ENCODE measurements at places on chromosomes 16 and 17.

- peak; percentile 91 for DNase-seq
Observed at GRCh38 chr17:48048384-48049126, 396 bp downstream of the NFE2L1 start.

GRCh38 chr16:50531901-50532300 lies 16.3 kb upstream of the NKD1 start:
- DNase-seq: peak; percentile 34

DNA sequence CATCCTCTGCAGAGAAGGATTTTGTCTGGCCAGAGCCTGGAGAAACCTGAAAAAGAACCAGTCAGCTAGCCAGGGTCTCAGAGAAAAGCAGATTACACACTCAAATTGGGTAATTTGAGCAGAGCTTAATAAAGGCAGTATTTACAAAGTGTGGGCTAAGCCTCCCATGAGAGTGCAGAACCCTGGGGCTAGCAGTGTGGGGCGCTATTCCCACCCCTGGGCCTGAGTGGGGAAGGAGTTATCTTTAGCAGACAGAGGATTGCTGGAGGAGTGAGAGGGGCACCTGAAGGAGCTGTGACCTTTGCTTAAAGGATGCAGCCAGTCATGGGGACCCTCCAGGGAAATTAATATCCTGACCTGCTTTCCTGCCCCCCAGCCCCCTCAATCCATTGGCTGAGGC lies 46.2 kb downstream of the SNX20 start:
- DNase-seq: no peak

DNA sequence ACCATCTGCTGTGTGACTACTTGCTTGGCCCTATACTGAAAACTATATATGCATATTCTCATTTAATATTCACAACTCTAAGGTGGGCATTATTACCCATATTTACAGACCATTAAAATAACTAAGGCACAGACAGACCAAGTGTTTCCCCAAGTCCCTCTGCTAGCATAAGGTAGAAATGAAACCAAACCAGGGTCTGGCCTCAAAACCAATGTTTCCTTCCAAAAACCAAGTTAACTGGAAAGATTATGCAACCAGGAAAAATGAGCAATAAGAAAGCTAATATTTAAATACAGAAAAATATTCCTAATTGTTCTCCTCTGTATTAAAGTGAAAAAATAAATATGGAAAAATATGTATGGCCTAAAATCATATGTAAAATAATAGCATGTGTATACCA lies 50.1 kb downstream of the XPO6 start:
- DNase-seq: no peak

- DNase-seq: no peak
Observed at GRCh38 chr17:7845359-7846062, 9.4 kb upstream of the TMEM88 start.

DNA sequence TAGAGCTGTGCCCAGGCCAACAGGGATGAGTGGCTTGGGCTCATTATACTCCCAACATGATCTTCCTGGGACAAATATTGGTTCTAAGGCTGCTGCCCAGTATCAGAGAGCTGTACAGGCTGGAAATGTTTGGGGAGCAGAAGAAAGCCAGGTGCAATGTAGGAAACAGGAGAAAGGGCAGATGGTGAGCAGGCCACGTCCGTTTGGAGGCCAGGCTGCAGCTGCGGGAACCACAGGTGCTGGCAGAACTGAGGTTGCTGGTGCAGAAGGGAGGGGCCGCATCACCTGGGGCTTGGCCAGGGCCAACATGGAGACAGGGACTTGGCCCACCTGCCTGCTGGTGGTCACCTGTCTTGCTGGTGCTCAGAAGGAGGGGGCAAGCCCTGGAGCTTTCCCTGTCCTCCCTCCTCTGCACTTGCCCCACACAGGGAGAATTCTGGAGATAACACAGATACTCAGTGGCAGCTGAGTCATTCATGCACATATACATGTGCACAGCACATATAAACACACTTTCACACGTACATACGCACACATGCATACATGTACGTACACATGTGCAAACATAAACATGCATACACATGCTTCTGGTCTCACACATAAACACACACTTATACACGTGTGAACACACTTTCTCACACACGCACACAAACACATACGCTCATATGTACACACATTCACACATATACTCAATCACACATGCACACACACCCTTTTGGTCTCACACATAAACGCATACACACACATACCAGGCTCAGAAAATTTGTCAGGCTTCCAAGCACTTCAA lies 67.7 kb downstream of the WSCD1 start:
- no peak for DNase-seq

DNA sequence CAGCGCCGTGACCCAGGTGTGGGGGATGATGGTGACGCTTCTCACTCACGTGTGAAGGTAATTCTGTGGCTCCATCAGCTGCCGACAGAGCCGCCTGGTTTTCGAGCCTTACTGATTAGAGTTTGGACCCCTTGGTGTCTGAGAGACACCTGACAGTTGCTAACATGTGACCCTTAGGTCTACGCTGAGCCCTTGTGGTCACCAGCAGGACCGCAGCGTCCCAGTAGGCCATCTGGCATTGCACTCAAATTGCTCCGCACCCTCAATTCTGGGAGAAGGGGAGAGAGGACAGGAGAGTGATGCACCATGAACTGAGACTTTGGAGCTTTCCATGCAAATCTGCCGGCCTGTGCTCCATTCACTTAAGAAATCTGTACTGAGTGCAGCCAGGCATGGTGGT lies 2.5 kb downstream of the FLYWCH1 start:
- no peak for DNase-seq

GRCh38 chr17:17793378-17794214 lies 43.2 kb downstream of the SREBF1 start:
- no peak for DNase-seq

DNA sequence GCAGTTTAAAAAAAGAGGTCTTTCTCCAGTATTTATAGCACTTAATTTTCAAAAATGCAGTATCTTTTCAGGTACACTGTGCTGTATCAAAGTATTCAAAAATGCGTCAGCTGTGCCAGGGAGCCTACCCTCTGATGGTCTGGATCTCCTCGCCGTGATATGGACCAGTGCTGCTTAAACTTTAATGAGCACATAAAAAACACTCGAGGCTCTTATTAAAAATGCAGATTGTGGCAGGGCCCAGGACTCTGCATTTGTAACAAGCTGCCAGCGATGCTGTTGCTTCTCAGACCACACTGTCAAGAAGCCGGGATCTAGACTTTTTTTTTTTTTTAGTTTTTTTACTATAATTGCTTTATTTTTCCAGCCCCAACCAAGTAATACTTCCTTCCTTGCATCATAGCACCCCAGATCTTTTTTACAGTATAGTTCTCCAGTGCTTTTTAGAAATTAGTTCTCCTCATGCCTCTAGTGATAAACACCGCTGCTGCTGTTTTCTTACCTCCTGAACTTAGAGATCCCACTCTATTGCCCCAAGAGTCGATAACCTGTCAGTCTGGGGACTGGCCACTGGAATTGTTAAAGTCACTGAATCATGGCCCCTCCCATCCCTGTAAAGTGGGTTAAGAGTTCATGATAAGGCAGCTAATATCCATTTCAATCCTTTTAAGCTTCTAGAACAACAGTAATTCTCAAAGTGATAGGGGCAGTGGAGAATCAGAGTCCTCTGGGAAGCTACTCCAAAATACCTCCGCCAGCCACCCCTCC lies 1.6 kb upstream of the SMARCD2 start:
- DNase-seq: no peak

GRCh38 chr16:27129401-27129800 lies 62.7 kb downstream of the C16orf82 start:
- no peak for DNase-seq

DNA sequence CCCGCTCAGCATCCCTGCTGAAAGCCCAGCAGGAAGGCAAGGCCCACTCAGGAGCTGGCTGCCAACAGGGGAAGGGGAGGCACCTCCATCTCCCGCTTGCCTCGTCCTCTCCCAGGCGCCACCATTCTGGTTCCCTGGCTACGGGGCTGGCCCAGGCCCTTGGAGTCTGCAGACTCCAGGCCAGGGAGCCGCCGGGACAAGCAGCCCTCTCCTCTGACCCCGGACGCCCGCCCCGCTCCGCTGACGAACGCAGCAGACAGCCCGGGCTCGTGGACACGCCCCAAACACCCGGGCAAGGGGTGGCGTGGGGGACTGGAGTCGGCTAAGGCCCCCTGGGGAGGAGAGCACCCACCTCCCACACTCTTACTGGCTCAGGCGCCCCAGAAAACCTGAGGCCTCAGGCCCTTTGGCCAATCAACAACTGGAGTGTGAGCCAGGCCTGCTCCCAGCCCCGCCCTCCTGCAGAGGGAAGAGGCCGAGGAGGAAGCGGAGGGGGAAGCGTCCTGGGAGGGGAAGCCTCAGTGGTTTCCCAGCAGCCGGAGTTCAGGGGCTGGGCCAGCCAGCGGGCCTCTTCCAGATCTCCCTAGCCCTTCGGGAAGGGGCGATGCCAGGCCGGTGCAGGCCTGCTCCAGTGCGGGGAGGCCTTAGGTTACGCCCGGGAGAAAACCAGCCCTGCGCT lies 4.2 kb downstream of the MNT start:
- peak; percentile 94 for DNase-seq

DNA sequence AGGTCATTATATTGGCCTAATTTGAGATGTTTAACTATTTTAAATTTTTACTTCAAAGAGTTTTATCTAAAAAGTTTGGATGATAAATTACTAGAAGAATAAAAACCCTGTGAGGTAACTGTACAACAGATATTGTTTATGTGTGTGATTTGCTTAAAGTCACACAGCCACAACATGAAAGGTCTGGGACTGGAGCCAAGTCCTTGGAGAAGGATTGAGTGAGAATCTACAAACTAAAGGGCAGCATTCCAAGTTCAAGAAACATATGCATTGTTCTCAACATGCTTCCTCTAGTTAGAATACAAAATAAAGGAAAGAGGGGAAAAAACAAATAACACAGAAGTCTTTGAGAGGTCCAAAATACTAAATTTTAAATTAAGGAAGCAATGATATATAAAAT lies 131.5 kb upstream of the MON1B start:
- DNase-seq: no peak

DNA sequence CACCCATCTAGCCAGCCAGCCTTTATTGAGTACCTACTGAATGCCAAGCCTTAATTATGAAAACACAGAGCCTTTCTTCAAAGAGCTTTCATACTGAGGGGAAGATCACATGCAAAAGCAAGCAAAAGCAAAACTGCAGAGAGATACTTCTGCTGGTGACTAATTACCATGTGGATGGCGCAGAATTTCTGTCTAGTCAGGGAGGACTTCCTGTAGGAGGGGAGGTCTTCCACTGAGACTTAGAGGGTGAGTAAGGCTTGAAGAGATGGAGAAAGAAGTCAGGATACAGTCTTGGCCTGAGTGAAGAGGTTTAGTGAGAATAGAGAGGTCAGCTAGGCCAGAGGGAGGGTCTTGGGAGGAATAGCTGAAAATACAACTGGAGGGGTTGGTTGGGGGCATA lies 53.9 kb upstream of the CCL2 start:
- DNase-seq: no peak

- peak; percentile 74 for DNase-seq
Observed at GRCh38 chr17:20095336-20096080, 86.3 kb downstream of the SPECC1 start.

DNA sequence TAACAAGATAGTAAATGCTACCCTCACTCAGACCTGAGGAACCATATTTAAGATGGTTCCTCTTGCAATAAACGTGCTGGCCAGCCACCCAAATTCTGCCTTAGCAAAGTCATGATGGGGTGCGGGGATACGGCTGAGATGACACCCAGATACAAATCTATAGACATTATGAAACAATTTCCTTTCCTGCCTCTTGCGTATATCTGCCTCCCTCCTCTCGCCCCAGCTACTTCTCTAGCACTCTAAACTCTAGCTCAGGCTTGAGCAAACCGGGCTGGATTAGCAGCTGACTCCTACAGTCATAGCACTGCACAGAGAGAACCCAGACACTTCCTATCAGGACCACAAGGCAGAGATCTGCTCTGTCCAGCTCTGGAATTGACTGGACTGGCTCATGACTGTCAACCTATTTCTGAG lies 22.3 kb downstream of the CD300LF start:
- no peak for DNase-seq

DNA sequence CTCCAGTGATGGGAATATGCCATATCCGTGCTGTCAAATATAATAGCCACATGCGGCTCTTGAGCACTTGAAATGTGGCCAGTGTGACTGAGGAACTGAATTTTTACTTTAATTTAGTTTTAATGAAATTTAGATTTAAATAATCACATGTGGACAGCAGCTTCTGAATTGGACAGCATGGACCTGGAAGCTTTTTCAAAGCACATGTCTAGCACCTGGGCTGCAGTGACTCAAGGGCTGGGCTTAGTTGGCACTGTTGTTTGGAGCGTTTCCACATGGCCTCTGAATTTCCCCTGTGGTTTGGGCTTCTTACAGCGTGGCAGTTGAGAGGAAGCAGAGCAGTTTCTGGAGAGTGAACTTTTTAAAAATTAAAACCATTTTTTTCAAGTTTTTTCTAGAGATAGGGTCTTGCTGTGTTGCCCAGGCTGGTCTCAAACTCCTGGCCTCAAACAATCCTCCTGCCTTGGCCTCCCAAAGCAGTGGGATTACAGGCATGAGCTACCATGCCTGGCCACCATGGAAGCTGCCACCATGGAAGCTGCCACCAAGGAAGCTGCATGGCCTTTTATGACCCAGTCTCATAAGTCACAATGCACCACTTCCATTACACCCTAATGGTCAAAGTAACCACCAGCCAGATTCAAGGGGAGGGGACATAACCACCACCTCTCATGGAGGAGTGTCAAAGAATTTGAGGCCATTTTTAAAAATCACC lies 6.7 kb upstream of the TOB1 start:
- peak; percentile 32 for DNase-seq

DNA sequence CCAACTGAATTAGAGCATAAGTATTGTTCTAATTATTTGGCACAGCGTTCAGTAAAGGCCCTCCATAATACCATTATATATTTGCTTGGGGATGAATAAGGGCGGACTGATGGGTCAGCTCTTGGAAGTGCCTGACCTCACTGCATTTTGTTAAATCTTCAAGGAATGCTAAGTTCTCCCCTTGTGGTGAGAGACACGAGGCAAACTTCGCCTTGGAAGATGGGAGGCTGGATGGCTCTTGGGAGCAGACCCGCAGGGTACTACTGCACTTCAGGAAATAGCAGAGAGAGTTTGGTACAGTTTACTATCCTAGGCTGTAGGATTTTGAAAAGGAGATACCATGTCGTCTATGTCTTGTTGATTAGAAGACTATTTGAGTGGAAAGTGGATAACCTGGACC lies 87.0 kb upstream of the RPRML start:
- DNase-seq: no peak

DNA sequence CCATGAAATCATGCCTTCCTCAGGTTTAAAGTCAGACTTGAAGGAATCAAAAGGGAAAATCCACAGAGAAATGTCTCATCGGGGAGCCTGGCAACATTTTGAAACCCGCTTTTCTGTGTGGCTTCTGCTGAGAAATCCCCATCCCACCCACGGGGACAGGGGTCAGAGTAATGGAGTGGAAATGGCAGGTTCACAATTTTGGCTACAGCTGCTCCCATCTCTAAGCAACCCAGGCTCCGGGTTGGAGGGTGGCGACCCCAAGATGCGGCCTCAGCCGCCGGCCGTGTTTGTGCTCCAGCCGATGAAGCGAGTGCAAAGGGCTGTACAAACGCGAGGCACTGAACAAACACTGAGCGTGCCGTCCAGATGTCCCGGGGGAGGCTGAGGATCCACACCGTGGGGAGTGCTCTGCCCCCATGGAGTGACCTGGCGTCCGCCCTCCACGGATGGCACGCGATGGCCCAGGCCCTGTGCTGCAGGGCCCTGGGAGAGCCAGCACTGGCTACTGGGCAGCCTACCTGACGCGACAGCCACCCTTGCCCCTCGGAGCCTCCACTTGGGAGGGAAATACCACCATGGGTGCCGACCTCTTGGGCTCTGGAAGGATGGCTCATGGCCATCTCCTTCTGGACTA lies 22.2 kb downstream of the SLC43A2 start:
- DNase-seq: no peak

Data from osteocyte (in vitro differentiated cells).